Upper lobe of left lung (tissue), 6 donors: ENCODE measurements at places on chromosomes 13 and 19. TPM values are rescaled to one million over a fixed set of nuclear protein-coding genes. Genes with fewer than 3 reads are reported as not detected.

Gene UNC13A
- not detected for total RNA-seq

Gene MEIOSIN
- total RNA-seq = not detected

Gene CPB2
- total RNA-seq = 18.6 TPM

Gene ATP4B
- total RNA-seq = not detected

DNA sequence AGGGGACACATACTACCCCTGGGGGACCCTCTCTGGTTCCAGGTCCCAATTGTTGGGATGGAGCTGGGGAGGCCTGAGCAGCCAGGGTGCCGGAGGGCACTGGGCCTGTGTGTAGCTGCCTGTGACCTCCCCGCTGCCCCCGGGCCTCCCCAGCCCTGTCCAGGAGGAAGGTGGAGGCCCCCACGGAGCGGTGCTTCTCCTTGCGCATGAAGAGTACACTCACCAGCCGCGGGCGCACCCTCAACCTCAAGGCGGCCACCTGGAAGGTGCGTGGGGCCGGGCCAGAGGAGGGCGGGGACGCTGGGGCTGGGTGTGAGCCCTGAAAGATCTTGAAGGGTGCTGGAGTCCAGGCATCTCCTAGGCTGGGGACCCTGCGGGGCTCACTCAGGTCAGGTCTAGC, 11.7 kb downstream of the HIF3A start:
- DNase-seq = no peak

DNA sequence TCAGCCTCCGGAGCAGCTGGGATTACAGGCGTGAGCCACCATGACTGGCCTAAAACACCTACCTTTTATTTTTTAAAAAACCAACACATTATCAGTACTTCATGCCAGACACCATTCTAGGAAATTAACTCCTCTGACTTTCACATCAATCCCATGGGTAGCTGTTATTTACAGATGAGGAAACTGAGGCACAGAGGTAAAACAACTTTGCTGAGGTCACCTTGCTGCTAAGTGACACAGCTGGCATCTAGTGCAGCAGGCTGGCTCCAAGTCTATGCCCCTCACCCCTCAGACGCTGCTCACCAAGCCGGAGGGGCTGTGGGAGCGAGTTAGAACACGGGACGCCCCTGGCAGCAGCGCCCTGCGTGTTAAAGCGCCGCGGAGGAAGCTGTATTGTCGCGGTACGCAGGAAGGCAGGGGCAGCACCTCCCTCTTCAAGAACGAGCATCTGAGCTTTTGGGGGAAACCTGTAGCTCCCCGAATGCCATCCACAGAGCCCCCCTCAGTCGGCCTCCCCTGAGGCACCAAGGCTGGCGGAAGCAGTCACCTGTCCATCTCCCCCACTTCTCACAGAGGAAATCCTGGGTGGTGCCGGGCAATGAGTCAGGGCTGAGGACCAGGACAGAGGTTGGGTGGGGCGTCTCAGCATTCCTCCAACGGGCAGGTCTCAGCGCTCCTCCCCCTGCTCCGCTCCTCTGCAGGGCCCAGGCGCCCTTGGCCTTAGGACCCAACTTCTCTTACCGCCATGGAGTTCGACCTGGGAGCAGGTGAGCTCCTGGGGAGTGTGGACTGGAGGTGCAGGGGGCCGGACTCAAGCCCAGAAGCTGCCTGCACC, at the start of gene C19orf33:
TSS of gene C19orf33 (plus strand) at position 735 of the 835 bp plus-strand sequence. CDS start at position 746, 11 bp downstream.
- peak; percentile 91 for DNase-seq

- no peak for DNase-seq
These were observed 23.4 kb upstream of the TBC1D4 start for GRCh38 chr13:75505327-75505726.

DNA sequence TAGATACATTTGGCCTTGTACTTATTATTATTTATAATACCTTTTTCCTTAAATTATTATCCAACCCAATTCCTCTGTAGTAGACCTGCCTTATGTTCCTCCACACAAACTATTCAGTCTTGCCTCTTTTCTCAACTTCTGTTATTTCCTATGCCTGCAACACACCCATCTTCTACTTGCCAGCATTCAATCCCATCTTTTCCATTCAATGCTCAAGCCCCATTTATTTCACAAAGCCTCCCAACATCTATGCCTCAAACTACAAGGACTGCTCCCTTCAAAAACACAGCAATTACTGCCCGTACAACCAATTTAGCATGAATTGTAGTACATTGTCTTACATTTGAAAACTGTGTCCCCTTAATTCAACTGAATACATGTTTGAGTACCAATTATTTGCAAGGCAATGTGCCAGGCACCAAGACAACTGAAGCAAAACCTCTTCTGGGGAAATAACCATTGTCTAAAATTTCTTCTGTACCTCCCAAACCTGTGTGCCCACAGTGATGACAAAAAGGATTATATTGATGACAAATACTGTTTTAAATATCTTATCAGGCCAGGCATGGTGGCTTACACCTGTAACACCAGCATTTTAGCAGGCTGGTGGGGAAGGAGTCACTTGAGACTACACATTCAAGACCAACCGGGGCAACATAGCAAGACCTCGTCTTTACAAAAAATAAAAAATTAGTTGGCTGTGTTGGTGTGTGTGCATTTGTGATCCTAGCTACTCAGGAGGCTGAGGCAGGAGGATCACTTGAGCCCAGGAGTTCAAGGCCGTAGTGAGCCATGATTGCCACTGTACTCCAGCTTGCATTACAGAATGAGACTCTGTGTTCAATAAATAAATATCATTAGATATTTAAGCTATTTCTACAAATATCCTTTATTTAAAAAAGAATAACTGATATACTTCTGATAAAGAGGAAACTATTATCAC, 35.1 kb downstream of the ELF1 start:
- no peak for DNase-seq
